ENCODE measurements at places on chromosomes 13 and 19.

- no peak for DNase-seq
These were observed 32.2 kb downstream of the CNMD start for GRCh38 chr13:52707375-52707774.

DNA sequence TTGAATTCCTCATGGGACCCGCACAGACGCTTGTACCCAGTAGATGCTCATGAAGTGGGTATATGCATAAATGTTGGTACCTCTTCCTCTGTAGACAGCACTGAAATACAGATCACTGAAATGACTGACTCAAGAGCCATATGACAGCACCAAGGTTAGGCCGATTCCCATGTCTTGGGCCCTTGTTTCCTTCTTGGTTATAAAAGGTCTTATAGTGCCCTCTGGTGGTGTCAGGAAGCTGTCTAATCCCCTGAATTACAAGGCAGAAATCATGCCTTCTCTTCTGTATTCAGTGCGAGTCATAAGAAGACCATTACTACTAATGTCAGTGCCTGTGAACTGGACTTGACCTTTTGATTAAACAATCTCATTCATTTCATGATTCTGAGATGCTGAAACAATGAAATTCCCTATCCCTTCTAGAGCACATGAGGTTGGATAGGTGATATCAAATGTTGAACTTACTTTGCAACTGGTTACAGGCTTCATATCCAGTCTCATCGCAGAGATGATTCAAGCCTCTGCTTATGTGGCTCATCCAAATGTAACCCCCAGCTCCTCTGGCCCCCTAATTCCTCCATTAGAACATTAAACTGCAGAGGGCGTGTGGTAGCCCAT lies 59.7 kb downstream of the SPATA13 start:
- peak; percentile 56 for DNase-seq

GRCh38 chr13:42369071-42369797 lies 97.3 kb downstream of the AKAP11 start:
- DNase-seq = no peak

DNA sequence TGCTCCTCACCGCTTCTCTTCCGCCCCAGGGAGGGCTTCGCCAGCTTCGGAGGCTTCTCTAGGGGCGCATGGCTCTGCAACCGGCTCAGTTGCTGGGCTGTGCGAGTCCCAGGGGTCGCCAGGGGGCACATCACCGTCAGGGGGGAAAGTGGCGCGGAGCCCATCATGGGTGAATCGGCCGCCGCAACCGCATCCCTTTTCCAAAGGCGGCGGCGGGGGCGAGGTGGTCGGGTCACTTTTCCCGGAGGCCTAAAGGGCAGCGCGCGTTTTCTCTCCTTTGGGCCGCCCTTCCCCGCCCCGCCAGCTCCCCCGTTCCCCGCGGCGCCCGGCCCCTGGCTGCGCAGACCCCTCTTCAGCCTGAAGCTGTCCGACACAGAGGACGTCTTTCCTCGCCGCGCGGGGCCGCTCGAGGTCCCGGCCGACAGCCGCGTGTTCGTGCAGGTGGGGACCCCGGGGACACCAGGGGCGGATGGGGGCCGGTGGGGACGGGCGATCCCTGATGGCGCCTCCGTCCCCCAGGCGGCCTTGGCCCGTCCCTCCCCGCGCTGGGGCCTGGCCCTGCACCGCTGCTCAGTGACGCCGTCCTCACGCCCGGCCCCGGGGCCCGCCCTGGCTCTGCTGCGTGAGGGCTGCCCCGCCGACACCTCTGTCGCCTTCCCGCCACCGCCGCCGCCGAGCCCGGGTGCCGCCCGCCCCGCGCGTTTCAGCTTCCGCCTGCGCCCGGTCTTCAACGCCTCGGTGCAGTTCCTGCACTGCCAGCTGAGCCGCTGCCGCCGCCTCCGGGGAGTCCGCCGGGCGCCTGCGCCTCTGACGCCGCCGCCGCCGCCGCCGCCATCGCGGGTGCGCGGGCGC lies 1.7 kb downstream of the TGFBR3L start:
- peak; percentile 38 for DNase-seq

GRCh38 chr13:112362021-112362420 lies 14.1 kb upstream of the SPACA7 start:
- no peak for DNase-seq

GRCh38 chr13:48542581-48543341 lies 9.9 kb upstream of the RCBTB2 start:
- no peak for DNase-seq

- DNase-seq = no peak
These were observed at the start of gene AXL for GRCh38 chr19:41218615-41219507. AXL (plus strand) TSS chr19:41219223; CDS start chr19:41219393, 170 bp downstream.

GRCh38 chr13:47594833-47595232 lies 406.2 kb downstream of the SUCLA2 start:
- no peak for DNase-seq

- DNase-seq = no peak
These were observed 14.8 kb upstream of the DNAJC15 start for GRCh38 chr13:43008596-43008995.

GRCh38 chr19:23509686-23510450 lies 114.6 kb upstream of the ZNF91 start:
- DNase-seq = no peak

GRCh38 chr19:3146677-3147100 lies 10.9 kb downstream of the GNA15 start:
- DNase-seq = peak; percentile 44

- no peak for DNase-seq
These were observed 483.3 kb upstream of the SPRY2 start for GRCh38 chr13:80824229-80824628.
